Stimulated activated CD4-positive, alpha-beta T cell treated with anti-CD3 and anti-CD28 coated beads, TNF-alpha, amount 100 ng/mL, for 4 hours (primary cell): ENCODE measurements at places on chromosomes 16 and 17.

- DNase-seq, result no peak
Observed at GRCh38 chr16:28179354-28179753, 32.4 kb downstream of the XPO6 start.

- DNase-seq, result no peak
Observed at GRCh38 chr16:74448990-74449389, 27.7 kb upstream of the CLEC18B start.

DNA sequence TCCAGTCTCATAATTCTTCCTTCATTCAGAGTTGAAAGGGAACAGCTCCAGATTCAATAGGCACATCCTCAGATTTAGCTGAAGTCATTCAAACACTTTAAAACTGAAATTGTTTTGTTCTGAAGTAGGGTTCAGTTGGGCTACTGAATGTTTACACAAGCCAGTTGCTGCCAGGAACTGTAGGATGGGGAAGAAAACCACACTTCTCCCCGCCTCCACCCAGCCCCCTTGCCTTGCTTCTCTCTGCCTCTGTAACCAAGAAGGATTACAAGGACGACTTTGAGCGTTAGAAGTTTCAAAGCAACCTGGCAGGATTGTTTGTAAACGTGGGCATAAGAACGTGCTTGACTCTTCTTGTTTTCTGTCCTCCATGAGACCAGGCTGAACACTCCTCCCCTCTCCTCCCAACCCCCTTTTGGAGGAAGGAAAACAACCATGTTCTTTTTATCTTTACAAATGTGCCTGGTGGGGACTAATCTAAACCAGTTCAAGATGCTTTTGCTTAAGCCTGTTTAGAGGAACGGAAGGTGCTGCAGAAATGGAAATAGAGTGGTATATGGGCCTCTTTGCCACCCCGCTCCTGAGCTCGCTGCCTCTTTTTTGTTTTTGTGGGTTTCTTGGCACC lies 287.9 kb downstream of the FTO start:
- no peak for DNase-seq

DNA sequence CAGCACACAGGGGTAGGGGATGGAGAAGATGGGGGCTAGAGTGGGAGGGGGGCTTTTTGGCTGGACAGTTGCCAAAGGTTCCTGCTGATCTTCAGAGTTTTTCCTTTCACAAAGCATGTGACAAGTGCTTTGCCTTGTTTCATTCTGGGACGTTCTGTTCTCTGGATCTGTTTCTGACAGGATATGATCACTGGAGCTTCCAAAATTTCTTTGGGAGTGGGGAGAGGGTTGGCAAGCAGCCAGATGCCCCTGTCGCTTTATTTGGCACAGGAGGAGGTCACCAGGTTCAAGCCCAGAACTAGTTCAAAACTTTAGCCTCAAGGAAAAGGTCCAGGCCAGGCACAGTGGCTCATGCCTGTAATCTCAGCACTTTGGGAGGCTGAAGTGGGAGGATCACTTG lies 68.5 kb upstream of the TBX2 start:
- DNase-seq, result no peak

DNA sequence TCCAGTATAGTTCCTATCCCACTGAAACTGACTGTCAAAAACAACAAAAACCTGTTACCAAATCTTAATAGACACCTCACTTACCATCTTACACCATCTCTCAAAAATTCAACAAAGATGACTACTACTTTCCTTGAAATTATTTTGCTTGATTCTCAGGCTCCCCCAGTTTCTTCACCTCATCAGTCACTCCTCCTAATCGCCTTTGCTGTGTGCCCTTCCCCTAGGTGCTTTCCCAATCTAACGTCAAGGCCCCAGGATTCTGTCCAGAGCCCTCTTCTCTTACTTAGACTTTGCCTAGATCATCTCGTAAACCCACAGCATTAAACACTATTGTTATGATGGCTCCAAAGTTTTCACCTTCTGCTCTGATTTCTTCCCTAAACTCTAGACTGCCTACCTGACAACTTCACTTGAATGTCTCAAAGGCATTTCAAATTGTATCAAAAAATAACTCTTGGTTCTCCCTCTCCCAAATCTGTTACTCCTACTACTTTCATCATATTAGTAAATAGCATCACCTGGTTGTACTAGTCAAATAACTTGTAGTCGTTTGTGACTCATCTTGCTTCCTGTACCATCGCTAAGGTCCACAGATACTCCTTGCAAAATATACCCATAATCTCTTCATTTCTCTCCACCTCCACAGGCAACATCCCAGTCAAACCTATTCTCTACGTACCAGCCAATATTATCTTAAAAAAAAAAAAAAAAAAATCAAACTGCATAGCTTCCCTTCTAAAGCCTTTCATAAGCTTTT lies 18.0 kb downstream of the C16orf87 start:
- no peak for DNase-seq

DNA sequence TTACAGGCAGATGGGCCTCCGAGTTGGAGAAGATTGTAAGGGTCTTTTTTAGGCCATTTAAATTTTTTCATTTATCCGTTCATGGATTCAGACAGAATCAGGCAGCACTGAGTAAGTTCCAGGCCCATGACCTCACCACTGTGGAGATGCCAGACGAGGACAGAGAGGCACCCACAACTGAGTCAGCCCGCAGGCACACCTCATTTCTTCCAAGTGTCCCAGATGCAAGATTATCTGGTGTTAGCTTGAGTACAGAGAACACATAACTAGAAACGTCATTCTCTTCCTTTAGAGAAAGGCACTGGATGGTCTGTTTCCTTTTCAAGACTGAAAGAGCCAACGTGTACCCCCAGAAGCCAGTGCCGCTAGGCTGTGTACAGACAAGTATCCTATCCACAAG lies 16.9 kb downstream of the CLEC16A start:
- DNase-seq, result no peak

GRCh38 chr17:38919316-38920078 lies 5.9 kb upstream of the LASP1NB start:
- no peak for DNase-seq

DNA sequence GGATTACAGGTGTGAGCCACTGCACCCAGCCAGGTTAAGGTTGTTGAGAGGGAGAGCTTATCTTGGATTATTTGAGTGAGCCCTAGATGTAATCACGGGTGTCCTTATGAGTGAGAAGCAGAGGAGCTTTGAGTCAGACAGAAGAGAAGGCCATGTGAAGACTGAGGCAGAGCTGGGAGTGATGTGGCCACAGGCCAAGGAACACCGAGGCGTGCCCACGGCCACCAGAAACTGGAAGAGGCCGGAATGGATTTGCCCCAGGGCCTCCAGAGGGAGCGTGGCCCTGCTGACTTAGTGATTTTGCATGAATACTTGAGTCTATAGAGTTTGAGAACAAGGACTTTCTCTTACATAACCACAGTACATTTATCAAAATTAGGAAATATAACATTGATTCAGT lies 137.7 kb downstream of the RPTOR start:
- no peak for DNase-seq

GRCh38 chr17:61383689-61384201 lies 15.9 kb upstream of the TBX2 start:
- no peak for DNase-seq

GRCh38 chr17:32015245-32016013 lies 8.2 kb downstream of the LRRC37B start:
- DNase-seq, result no peak

DNA sequence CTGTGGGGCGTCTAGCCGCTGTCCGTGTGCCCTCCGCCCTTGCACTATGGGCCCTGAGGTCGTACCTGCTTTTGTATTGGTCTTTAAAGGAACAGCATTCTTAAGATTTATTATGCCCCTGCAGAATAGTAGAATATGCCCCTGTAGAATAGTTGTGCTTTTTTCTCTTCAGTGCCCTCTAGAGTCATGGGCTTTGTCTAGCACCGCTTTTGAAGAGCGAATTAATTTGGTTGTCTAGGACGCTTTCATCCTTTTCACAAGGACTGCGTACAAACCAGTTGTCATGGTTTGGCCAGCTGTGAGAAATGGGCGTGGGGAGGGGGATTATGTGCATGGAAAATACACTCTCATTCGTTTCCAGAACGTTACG lies 621 bp downstream of the CEP95 start:
- no peak for DNase-seq

DNA sequence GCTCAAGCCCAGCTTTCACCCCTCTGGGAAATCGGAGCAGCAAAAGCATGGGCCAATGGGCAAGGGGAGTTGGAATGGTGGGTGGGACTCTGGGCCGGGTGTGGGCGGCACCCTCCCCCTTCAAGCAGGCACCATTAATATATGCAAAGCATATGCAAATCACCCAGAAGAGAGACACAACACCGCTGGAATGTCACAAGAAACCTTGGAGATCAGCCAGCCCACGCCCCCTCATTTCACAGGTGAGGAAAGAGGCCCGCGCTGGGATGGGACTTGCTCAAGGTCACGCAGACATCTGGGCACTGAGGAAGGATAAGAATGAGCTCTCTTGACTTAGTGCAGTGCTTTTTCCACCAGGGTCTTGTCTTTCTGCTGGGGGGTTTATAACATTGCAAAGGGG lies 4.8 kb downstream of the SRCIN1 start:
- DNase-seq, result no peak

DNA sequence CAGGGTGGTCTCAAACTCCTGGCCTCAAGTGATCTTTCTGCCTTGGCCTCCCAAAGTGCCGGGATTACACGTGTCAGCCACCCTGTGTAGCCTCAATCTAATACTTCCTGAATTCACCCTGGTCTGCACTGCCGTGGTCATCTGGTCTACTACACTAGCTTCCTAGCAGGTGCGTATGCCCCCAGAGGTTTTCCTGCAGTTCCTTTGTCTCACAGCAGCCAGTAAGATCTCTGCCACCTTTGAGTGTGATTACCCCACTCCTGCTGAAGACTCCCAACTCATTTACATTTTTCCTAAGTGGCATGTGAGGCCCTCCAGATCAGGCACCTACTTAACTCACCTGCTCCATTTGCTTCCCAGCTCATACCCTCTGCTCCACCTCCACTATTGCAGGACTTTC lies 5.1 kb upstream of the DDX19A start:
- no peak for DNase-seq

GRCh38 chr17:51423421-51424160 lies 163.2 kb downstream of the UTP18 start:
- DNase-seq, result no peak

DNA sequence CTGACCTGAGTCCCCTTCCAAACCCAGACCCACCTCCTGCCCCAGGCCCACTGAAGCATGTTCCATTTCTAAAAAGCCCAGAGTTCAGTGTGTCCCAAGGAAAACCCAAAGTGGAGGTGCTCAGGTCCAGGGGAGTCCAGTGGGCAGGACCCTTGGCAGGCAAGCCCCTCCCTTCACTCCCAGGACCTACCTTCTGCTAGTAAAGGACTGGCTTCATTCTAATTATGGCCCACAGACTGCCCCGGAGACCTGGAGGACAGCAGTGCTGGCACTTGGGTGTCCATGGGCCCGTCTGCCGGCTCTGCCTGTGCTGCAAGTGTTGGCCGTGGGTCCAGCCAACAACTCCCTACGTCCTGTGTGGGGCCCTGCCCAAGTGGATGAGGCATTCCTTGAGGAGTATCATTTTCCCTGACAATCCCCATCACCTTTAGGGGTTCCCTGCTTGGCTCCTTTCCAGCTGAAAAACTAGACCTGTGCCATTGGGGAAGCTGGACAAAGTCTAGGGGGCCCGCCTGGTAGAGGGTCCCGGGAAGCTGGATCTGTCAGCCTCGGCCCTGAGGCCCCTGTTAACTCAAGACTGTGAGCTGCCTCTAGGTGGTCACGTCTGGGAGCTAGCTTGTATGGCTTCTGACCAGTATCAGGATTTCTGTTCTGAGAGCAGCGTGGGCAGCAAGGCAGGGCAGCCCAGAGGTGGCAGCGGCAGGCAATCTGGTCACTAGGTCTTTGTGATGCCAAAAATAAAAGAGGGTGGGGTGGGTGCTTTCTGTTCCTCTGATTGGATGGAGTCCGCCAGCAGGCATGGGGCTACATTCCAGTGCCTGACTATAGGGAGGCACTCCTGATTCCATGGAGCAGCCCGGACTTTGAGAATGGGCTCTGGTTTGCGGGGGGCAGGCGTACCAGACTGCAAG lies 8.2 kb downstream of the CBX2 start:
- DNase-seq, result no peak

GRCh38 chr17:12756786-12757185 lies 32.5 kb upstream of the ARHGAP44 start:
- no peak for DNase-seq

DNA sequence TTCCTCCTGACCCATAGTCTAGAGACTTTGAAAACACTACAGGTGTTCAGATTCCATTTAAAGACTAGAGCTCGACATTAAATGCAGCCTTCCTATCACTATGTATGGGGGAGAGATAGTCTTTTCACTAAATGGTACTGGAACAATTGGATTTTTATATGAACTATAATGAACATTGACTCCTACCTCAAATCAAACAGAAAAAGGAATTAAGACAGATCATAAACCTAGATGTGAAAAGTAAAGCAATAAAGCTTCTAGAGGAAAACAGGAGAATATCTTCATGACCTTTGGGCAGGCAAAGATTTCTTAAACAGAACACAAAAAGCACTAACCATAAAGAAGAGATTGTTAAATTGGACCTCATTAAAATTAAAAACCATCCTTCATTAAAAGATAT lies 18.8 kb upstream of the NOS2 start:
- DNase-seq, result no peak

GRCh38 chr16:26680671-26681070 lies 386.1 kb upstream of the C16orf82 start:
- no peak for DNase-seq

DNA sequence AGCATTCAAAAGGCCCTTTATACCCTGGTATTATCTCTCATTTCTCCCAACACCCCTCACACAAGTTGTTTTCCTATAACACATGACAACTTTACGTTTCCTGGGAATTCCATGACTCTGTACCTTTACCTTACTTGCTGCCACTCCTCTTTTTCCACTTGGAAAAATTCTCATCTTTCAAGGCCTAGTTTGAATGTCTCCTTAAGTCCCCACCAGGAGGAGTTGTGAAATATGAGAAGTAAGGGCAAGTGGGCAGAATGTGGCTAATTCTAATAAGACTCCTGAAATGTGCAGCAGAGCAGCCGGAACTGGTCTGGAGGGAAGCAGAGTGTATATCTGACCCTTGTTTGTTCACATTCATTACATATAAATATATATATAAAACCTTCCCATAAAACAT lies 39.7 kb downstream of the BRCA1 start:
- DNase-seq, result no peak

DNA sequence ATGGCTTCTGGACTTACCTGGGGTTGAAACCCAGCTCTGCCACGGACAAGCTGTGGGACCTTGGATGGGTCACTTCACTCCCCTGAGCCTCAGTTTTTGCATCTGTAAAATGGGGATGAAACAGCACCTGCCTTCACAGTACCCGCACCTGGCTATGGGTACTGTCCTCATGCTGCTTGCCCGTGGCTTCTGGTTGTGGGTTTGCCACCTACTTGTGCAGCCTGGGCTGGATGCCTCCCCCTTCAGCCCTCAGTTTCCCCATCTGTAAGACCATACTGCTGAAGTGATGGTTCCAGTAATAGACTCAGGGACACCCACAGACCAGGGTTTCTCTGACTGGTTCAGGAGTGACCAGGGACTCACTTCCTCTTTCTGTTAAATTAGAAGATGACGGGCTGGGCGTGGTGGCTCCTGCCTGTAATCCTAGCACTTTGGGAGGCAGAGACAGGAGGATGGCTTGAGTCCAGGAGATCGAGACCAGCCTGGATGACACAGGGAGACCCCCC lies 9.4 kb downstream of the GLIS2 start:
- no peak for DNase-seq

- DNase-seq, result no peak
Observed at GRCh38 chr16:85720302-85720637, 30.6 kb downstream of the C16orf74 start.
